Fibroblast of skin of right quadriceps (primary cell): ENCODE measurements at places on chromosomes 6 and 20.

DNA sequence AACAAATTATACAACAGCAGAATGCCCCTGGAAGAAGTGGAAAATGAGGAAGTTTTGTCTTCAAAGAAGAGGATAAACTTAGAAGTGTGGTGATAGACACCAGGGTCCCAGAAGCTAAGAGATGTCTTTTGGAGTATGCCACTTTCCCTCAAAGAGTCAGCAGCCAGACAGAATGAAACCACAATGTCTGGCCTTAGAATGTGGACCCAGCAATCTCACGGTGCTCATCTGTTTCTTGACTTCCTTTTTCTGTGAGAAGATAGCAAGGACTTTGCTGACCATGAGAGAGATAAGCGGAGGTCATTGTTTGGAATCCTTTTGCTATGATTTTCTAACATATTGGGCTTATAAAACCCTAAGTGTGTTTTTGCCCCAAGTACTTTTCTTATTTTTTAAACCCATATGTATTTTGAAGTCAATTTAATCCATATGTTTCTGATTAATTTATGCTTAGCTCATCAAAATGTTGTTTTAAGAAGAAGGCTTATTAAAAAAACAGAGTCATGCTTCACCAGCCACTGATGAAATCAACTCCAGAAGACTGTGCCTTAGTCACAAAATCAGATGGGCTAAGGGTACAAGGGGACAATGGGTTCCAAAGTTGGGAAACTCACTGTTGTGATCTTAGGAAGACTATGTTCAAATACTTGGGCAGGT lies 451.2 kb upstream of the JAG1 start:
- peak; percentile 32 for DNase-seq

DNA sequence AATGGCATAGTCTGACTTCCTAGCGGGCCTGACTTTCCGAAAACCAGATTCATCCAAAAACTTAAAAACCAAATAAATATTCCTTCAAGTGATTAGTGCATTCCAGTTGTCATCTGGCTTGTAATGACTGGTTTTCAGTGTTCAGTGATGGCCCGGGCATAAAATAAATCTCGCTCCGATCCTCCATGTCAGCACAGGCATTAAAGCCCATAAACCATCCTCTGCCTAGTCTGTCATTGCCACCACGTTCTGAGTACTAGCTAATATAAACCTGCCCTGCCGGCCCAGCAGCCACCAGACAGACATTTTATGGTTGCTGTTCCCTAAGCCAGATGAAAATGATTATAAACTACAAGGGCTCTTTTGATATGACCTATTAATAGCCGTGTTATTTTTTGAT lies 232.3 kb upstream of the GMDS start:
- peak; percentile 72 for DNase-seq

DNA sequence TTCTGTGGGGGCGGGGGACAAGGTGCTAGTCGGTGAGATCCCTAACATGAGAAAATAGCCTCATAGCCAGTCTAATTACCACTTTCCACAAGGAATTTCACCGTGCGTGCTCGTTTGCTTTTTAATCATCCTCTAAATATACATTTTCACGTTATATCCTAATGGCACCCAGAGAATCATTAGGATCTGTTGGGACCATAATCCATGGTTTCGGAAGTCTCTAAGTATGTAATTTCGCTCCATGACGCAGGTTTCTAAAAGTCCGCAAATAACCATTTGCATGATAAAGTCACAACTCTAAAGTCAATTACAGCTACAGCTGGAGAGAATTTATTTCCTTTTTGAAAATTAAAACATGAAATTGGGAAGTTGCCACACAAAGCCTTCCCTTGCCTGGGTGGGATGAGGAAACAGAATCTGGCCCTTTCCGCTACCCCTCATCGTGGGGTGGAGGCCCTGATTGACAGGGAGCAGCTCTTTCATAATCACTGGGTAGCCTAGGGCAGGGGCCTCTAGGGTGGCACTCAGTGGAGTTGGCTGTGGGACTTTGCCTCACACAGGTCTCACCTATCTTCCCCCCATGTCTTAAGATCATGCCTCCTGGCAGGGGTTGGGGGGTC lies 81.9 kb downstream of the LRFN2 start:
- DNase-seq = no peak

GRCh38 chr20:6060213-6060612 lies 6.4 kb upstream of the LRRN4 start:
- DNase-seq = no peak

DNA sequence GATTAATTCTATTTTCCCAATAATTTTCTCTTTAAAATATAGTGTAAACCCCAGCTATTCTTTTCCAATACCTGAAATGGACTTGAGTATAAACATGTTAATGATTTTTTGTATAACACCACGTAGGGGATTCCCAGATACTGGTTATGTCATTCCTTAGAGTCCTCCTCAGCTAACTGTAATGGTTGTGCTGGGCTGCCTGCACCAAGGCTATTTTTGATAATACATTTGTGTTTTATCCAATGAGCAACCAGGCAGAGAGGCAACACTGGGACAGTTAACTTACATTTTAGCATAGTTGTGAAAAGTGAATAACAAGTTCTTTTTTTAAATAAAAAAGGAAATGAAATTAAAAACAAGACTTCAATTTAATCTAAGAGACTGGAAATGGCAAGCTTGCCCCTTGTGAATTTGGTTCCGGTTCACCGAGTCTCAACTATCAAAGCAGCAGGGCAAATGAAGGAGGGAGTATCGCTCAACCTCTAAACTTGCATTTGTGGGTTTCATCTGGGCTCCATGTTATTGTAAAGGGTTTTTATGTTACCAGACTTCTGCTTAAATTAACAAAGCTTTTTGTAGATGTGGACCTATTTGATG lies 18.8 kb upstream of the BACH2 start:
- no peak for DNase-seq

DNA sequence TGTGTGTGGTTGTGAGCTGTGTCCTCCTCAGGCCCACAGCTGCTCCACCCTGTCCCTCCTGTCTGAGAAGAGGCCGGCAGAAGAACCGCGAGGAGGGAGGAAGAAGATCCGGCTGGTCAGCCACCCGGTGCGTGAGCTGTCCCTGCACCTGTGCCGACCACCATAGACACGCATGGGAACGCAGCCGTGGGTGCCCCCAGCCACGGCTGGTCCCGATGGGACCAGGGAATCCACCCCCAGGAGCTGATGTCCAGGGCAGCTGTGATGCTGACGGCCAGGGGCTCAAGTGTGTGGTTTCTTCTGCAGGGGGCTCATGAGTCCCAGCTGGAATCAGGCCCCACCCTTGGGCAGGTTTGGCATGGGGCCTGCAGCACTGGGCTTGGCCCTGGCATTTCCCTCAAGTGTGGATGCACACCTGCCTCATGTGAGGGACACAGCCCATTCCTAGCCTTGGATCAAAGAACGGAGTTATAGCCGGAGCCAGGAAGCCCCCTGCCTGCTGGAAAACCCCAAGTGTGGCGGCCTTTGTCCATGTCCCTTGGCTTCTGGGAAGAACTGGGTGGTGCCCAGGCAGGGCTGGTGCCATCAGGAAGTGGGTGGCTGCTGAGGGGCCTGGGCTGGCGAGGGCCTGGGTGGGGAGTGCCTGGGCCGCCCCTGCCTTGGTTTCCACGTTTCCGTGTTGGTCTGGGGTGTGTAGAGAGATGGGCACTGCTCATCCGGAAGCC lies 4.6 kb upstream of the TNFRSF6B start:
- DNase-seq = no peak

DNA sequence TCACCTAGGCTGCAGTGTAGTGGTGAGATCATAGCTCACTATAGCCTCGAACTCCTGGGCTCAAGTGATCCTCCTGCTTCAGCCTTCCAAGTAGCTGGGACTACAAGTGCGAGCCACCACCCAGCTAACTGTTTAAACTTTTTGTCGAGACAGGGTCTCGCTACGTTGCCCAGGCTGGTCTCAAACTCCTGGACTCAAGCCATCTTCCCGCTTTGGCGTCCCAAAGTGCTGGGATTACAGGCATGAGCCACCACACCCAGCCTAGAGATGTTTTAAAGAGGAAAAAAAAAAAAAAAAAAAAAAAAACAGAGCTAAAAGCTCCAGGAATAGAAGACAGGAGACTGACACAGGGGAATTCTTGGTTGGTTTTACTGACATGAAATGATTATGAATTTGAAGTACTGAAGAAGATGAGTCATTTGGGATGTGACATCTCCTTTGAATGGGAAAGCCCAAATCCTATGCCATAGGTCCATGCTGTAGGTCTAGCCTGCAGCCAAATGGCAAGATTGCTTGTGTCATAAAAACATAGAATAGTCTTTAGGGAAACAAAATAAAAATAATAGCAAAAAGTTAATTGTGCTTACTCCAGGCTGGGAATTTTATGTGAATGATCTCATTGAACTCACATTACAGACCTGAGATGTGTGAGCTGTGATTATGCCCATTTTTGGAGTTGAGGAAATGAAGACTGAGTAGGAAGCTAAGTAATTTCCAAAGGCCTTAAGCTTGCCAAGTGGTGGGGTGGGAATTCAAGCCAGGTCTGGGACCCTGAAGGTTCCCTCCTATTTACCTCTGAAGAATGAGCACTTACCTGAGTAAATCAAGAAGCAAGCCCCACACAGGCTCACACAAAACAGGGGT lies 24.3 kb upstream of the NHSL1 start:
- peak; percentile 35 for DNase-seq

DNA sequence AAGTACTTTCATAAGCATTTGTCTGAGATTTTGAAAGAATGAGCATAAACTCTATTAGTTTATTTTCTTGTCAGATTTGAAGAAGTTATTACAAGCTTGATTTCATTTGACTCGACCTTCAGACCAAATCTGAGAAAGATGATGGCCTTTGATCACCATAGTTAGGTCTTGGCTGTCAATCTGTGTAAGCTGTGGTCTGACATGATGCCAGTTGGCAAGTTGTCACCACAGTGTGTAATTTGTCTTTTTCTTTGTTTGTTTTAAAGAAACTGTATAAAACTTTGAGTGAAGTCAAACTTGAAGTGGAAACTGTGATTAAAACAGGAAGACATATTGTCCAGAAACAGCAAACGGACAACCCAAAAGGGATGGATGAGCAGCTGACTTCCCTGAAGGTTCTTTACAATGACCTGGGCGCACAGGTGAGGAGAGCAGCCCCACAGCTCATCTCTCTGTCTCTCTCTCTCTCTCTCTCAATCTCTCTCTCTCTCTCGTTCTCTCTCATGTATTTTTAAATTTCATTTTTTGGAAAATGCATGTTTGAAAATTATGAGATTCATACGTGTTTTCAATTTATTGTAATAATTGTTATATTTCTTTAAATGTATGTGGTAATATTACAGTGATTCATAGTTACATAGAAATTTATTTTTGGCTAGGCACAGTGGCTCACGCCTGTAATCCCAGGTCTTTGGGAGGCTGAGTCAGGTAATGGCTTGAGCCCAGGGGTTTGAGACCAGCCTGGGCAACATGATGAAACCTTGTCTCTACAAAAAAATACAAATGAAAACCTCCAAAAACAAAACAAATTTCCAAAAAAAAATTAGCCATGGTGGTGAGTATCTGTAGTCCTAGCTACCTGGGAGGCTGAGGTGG lies 208.1 kb downstream of the UTRN start:
- peak; percentile 13 for DNase-seq

DNA sequence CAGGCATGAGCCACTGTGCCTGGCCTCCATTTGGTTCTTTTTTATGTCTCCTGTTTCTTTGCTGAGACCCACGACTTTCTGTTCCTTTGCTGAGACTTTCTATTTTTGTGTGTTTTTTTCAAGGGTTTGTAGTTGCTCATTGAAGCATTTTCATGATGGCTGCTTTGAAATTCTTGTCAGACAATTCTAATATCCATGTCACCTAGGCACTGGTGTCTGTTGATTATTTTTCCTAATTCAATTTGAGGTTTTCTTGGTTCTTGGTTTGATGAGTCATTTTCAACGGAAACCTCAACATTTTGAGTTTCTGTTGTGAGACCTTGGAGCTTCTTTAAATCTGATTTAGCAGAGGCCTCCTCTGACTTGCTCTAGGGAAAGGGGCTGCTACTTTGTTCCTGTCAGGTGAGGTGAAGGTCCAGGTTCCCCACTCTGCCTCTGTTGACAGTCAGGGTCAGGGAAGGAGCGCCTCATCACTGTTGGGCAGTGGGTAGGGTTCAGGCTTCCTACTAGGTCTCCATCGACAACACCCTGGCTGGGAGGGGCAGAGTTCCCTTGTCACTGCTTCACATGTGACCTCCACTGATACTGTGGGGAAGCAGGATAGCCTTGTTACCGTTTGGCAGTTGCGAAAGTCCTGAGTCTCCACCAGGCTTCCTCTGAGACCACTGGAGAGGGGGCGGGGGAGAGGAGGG lies 67.2 kb upstream of the RNF24 start:
- peak; percentile 85 for DNase-seq

- no peak for DNase-seq
Measured at GRCh38 chr6:7073082-7073820, 34.5 kb upstream of the RREB1 start.

DNA sequence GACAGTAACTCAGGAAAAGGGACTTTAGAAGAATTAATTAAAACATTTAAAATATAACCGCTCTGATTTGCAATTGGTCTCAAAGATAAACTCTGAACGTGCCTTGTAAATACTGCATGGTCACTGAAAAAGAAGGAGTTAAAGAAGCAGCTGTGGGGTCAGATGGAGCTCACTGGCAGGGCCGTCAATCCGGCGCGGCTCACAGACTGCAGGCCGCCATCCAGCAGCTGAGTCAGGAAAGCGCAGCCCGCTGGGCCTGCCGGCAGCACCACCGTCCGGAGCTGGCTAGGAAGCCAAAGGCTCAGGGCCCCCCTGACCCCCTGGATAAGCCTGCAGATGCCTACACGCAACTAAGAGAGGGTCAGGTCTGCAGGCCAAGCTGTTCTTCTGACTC lies 54.2 kb upstream of the FRMD1 start:
- peak; percentile 32 for DNase-seq

DNA sequence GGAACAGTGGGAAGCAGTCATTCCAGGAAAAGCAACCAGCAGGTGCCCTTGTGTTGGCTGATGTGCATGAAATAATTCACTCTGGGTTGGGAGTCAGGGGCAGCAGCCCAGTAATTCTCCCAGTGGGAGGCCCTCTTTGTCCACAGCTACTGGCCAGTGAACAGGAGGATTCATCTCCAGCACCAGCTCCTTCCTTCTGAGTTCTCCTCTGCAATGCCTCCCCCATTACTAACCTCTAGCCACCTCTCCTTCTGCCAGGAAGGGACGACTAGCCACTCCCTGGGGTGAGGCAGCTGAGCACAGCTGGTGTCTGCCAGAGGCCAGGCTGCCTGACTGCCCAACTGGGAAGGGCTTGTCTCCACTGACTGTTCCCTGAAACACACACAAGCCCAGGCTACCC lies 12.5 kb upstream of the R3HDML start:
- no peak for DNase-seq

DNA sequence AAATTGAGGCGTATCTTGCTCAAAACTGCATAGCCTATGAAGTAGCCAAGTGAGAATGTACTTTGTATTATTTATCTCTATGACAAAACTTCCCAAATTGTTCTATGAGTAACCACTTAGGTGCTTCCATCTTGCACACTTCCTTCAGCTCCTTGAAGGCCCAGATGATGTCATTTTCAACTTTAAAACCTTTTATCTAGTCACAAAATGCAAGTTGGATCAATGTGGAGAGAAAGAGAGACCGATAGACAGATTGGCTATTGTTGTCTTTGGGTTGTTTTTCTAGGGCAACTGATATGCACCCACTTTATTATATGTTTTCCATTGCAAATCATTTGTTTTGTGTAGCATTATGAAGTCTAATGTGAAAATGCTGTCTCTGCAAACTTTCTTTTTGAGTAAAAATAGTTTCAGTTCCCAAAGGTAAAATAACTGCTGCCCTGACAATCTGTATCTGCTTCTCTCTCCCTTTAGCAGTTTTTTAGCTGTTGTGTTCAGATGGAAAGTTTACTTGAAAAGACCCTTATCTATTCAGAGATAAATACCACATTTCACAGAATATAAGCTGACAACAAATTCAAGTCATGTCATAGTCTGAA lies 73.7 kb upstream of the CITED2 start:
- DNase-seq = peak; percentile 23
